IMR-90 (cell line): ENCODE measurements at places on chromosomes 5 and 9. TPM values are rescaled to one million over a fixed set of nuclear protein-coding genes. Genes with fewer than 3 reads are reported as not detected.

The LURAP1L gene
- total RNA-seq: 6.1 and 7.2 TPM in 2 replicates

DNA sequence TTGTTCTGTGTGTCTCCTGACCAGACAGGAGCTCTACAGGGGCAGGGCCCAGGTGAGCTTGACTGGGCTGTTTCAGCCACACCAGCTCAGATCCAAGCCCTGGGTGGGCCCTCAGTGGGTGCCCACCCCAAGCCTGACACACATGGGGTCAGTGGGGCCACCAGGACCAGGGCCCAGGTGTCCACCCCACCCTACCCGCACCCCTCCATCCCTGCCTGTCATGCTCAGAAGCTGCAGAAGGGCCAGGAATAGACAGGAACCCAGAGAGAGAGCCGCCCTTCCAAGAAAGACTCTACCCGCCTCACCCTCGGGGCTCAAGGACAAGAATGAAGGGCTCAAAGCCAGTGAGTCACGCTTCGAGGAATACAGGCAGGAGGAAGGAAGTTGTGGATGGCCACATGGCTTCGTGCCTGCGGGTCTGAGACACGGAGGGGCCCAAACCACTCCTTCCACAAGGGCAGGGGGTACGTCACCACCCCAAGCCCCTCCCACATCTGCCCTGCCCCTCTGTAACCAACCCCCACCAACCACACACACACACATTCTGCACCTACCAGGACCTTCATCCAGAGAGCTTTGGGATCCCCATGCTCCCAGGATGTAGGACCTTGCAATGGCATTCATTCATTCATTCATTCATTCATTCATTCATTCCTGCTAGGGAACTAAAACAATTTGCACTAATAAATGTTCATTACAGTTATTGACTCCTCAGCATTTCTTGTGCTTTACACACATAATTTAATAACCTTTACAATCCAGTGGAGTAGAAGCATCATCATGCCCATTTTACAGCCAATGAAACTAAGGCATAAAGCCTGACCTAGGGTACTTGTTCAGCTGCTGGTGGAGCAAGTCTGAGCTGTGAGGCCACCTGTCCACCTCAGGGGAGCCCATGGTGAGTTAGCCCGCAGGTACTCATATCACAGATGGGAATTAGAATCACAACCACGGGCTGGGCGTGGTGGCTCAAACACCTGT, 55.9 kb upstream of the STXBP1 start:
- peak; percentile 96 for DNase-seq

GRCh38 chr5:97142521-97143254, at the start of gene LIX1:
Gene LIX1 (minus strand): TSS chr5:97142611. CDS start chr5:97142576, 35 bp downstream.
- DNase-seq: peak; percentile 36

- peak; percentile 7 for DNase-seq
Observed at GRCh38 chr9:20619487-20620200, 2.7 kb downstream of the MLLT3 start.

The ANKRD18B gene
- 13.4 and 14.7 TPM in 2 replicates for total RNA-seq

The MACIR gene
- 21.3 and 22.2 TPM in 2 replicates for total RNA-seq

- no peak for DNase-seq
Observed at GRCh38 chr9:98951967-98952366, 8.3 kb downstream of the COL15A1 start.

DNA sequence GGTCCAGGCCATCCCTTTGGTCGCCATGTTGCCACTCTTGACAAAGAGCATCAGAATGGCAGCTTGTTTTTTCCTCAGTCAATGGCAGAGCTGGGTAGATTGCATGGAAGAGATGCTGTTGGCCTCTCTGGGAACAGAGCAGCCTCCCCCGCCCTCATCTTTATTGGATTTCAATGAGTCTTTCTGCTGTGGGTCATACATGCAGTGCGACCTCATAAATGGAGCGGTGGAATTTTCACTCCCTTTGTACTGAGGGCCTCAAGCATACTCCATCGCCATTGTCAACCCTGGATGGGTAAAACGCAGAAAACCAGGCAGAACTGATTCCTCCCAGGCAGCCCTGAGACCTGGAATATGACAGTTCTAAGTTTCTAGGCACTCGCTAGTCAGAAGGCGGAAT, 71.8 kb downstream of the ZNF618 start:
- DNase-seq: no peak

DNA sequence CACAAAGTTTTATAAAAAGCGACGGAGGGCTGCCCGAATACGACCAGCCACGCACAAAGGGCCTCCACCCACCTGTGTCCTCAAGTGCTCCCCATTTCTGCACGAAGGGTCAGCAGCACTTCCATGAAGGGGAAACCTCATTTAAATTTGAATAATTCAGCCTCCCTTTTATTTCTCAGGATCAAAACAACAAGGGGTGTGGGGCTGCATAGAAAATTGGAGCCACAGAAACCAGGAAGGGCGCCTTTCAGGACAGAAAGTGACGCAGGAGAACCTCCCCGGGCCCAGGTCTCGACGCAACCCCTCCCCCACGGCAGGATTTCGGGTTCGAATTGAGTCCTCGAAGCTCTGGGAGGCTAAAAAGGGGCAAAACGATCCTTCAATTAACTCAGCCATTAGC, 2.1 kb downstream of the NRARP start:
- no peak for DNase-seq

The TRIM7 gene
- 0.54 and 0.83 TPM in 2 replicates for total RNA-seq
